AG04450 (cell line): ENCODE measurements at places on chromosomes 1 and 21.

- DNase-seq, result no peak
These were observed 1.9 kb upstream of the LINGO4 start for GRCh38 chr1:151807131-151807530.

DNA sequence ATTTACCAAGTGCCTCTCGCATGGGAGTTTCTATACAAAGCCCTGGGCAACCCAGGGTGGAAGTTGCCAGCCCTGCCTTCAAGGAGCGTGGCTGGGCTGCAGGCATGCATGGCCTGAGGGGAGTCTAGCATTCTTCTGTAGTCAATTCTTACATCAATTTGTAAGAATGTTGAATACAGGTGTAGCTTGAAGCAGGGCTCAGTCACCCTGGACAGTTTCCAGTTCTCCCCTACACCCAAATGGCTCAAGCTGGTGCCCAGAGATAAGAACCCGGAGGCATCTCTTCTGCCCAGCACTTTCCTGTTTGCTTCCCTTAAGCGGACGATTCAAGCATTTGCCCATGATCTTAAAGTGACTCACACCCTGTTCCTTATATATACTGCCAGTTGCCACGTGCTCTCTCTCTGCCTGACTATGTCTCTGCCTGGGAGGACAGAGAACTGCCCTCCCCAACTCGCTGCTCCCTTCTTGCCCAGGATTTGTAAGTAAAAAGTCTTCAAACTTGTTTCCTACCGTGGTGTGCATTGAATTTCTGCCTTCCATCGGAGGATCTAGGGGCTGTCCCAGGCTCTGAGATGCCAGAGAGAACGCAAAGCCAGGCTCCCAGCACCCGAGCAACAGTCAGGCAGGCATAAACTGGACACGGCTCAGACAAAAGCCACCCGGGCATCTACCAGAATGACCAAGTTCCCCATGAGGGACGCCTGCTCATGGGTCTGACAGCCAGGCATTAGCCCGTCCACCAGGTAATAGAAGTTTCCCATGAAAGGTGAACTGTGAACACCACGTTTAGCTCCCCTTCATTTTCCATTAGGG, 50.9 kb upstream of the AJAP1 start:
- DNase-seq, result no peak

DNA sequence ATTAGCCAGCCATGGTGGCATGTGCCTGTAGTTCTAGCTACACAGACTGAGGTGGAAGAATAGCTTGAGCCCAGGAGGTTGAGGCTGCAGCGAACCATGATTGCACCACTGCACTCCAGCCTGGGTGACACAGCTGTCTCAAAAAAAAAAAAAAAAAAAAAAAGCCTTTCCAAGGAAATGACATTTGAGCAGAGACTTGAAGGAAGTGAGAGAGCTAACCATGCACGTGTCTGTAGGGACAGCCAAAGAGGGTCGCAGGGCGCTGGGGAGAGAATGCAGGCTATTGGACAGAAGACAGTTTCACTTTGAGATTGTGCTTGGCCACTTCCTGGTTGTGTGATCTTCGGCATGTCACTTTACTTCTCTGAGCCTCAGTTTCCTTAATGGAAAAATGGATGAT, 6.8 kb downstream of the HCRTR1 start:
- DNase-seq, result no peak

DNA sequence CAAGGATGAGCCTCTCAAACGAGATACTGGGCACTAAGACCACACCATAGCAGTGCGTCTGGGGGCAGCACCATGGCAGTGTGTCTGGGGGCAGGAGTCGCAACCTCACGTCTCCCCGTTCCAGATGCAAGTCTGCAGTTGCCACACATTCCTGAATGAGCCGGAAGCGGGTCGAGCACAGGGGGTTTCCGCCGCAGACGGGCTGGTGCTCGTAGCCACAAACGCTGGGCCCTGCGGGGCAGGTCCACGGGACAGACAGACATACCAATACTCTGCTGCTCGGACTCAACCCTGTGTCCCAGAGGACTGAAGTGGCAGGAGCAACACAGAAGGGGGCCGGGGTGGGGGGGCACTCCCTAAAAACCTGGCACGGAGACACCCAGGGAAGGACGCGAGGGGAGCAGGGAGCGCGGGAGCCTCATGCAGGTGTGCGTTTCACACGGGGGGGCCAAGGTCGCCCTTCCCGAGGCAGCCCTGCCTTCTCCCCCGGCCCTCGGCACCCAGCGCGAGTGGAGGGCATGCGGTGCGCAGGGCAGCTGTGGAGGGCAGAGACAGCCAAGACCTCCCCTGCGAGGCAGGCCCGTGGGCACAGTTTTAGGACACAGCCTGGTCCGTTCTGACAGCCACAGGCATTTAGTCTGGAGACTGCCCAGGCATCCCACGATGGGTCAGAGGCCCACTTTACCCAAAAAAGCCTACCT, 24.5 kb downstream of the PTTG1IP start:
- DNase-seq, result no peak

DNA sequence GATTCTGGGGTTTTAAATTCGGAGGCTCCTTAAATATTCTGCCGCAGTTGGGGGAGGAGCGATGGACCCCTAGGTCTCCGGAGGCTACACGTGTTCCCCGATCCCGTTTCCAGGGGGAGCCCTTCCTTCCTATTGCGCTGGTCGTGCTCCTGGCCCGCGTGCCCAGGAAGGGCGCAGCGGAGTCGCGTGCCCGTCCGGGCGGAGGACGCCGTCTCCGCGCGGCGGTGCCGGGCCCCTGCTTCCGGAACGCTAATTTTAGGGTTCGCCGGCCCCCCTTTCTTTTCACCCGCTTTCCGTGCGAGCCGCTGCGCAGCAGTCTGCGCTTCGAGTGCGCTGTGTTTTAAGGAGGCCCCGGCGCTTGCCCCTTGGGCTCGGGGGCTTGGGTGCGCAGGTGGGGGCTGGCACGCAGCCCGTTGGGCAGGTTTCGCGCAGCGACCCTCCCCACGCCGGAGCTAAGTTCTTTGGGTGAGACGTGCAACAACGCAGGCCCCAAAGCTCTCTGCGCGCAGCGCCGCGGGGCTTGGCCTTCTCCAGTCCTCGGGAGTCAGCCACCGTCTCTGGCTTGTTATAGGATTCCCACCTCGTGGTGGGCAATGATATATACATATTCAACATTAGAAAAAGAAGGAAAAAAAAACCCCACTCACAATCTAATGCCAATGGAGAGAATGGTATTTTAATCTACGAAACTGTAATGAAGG, 43.5 kb upstream of the DNAJC6 start:
- no peak for DNase-seq

- no peak for DNase-seq
These were observed 4.8 kb downstream of the ARHGEF16 start for GRCh38 chr1:3459051-3459908.

DNA sequence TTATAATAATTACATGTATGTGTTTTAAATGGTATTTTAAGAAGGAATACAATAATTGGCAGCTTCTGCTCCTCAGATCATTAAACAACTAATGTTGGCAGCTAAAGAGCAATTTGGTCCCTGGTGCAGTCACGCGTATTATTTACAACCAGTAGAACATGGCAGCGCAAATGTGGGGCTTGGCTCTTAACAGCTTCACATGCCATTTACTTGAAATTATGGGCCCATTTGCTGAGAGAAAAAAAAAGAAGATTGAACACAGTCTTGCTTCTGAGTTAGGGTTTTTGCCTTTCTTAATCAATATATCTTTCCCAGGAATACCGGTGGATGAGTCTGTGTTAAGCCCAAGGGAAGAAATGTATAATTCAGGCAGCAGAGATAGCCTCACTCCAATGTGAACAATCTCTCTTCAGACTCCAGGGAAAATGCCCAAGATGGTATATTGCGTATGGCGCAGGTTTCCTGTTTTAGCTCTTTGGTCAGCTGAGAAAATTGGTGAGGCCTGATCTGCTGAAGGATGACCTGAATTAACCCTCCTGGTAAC, 174.5 kb downstream of the DISC1 start:
- DNase-seq, result no peak

DNA sequence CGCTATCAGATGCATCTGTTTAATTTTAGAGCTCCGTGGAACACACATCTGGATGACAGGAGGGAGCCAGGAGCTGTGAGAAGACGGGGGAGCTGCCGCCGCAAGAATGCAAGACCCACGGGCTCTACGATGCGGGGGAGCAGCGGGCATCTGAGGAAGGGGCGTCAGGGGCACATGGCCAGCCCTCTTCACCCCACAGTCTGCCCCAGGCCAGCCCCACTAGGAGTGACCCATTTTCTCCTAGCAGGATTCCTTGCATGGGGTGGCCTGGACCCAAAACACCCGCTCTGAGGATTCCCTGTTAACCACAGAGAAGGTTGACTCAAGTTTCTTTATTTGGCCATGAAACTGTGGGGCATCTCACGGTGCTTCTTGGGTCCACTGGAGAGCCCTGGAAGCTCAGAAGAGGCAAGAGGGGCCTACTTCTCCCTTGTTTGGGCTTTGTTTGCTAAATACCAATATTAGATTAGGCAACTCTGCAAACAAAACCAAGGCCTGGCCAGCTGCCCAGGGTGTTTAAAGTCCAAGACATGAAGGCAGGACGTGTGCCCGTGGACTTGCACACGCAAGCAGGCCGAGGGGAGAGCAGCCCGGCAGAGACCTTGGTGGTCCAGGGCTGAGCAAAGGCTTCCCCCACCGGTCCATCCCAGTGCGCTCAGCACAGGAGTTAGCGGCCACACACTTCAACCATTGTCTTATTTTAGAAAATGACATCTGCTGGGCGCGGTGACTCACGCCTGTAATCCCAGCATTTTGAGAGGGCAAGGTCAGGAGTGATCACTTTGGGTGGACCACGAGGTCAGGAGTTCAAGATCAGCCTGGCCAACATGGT, 89.8 kb downstream of the DHRS3 start:
- DNase-seq, result no peak

GRCh38 chr21:44867464-44867863, 6.0 kb downstream of the PTTG1IP start:
- DNase-seq, result no peak

GRCh38 chr21:34857122-34857713, 188.4 kb downstream of the CLIC6 start:
- DNase-seq, result no peak
